ENCODE measurements at places on chromosomes 2 and 18.

- no peak for DNase-seq
Observed at GRCh38 chr2:25257931-25258846, 83.5 kb downstream of the DNMT3A start.

DNA sequence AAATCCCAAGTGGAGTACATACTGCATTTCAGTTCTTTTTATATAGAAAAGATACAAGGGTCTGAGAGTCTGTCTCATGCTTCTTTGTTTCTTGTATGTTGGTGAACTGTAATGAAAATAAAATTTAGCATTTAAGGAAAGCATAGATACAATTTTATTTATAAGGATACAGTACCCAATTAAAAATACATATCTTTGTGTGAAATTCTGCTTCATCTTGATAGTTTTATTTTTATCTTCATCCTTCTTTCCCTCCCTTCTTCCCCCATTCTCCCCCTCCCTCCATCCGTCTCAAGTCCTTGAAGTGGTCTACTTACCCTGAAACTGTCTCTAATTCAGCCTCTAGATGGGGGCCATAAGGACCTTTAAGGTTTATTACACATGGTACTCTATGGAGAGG lies 359.8 kb downstream of the CDH7 start:
- DNase-seq: no peak

DNA sequence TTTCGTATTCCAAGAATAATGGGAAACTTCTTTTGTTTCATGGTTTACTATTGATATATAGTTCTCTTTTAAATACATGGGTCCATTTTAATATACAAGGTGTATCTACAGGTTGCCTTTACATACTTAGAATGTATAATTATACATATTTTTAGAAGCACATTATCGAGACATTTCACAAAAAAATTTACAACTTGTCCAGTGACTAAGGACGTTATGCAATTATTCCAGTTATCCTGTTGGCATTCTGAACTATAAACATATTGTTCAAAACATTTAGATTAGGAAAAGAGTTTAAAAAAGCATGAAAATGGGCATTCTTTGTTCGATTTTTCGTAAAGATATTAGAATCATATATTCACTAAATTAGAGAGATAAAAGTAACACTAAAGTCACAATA lies 344.6 kb upstream of the TMEFF2 start:
- no peak for DNase-seq

GRCh38 chr18:36420826-36421225 lies 123.3 kb downstream of the FHOD3 start:
- peak; percentile 26 for DNase-seq

GRCh38 chr2:217611626-217612127 lies 391.1 kb downstream of the TNS1 start:
- no peak for DNase-seq

GRCh38 chr2:12819103-12819475 lies 102.4 kb downstream of the TRIB2 start:
- DNase-seq: peak; percentile 99

GRCh38 chr2:122236152-122236874 lies 480.9 kb downstream of the TSN start:
- peak; percentile 6 for DNase-seq

- DNase-seq: no peak
Observed at GRCh38 chr18:53937037-53937436, 287.4 kb downstream of the MBD2 start.

- no peak for DNase-seq
Observed at GRCh38 chr2:25655316-25655715, 18.1 kb downstream of the DTNB start.

- DNase-seq: no peak
Observed at GRCh38 chr18:80200932-80201672, 46.2 kb downstream of the PARD6G start.

GRCh38 chr2:75498907-75499306 lies 61.8 kb downstream of the EVA1A start:
- no peak for DNase-seq

- no peak for DNase-seq
Observed at GRCh38 chr18:1779587-1779986, 791.7 kb downstream of the METTL4 start.

DNA sequence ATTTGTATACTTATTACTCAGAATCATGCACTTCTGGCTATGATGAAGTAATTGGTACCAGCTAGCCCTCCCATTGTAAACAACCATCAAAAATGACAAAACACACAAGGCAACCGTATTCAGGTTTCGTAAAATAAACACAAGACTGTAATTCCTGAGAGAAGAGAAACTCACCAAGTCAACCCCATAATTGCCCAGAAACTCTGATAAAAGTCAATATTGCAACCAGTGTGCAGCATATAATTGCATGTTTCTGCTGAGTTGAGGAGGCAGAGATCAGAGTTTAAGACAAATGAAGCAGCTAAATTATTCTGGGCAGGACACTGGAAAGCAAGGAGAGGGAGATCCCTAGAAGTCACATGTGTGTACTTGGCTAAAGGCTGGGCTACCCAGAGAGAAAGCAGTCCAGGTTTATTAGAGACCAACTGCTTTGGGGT lies 90.3 kb downstream of the ROCK2 start:
- DNase-seq: no peak

- DNase-seq: no peak
Observed at GRCh38 chr18:48913775-48914174, 37.0 kb downstream of the SMAD7 start.

- DNase-seq: peak; percentile 8
Observed at GRCh38 chr2:2271469-2271941, 59.6 kb downstream of the MYT1L start.

GRCh38 chr18:905948-906415 lies 1.3 kb downstream of the ADCYAP1 start:
- no peak for DNase-seq

- peak; percentile 63 for DNase-seq
Observed at GRCh38 chr2:219029829-219030165, 11.5 kb downstream of the CFAP65 start.

DNA sequence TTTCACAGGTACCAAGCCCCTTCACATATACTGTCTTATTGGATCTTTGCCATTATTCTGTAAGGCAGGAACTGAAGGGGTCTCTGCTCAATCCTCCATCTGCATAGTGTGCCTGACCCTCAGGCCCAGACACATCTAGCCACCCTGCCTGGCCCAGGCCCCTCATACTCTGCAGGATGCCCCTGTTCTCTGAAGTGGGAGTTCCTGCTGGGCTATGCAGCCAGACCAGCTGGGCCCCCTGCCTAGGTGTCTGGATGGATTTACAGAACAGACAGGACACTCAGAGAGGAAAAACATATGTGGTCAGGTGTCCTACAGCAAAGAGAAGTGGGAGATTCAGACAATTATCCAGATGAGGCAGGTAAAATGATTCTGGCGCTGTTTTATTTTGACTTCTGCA lies 42.0 kb downstream of the SLC4A5 start:
- DNase-seq: no peak

DNA sequence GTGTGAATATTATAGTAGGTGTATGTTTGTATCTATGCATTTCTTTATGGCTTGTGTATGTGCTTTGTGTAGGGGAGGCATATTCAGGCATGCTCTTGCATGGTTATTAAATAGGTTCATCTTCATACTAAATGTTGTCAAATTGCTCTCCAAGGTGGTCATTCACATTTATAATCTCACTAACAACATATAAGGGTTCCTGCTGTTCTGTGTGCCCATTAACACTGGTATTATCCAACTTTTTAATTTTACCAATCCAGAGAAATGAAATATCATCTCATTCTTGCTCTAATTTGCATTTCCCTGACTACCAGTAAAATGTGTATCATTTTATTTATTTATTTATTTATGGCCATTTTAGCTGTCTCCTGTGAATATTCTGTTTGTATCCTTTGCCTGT lies 29.0 kb upstream of the RPL37A start:
- DNase-seq: no peak

DNA sequence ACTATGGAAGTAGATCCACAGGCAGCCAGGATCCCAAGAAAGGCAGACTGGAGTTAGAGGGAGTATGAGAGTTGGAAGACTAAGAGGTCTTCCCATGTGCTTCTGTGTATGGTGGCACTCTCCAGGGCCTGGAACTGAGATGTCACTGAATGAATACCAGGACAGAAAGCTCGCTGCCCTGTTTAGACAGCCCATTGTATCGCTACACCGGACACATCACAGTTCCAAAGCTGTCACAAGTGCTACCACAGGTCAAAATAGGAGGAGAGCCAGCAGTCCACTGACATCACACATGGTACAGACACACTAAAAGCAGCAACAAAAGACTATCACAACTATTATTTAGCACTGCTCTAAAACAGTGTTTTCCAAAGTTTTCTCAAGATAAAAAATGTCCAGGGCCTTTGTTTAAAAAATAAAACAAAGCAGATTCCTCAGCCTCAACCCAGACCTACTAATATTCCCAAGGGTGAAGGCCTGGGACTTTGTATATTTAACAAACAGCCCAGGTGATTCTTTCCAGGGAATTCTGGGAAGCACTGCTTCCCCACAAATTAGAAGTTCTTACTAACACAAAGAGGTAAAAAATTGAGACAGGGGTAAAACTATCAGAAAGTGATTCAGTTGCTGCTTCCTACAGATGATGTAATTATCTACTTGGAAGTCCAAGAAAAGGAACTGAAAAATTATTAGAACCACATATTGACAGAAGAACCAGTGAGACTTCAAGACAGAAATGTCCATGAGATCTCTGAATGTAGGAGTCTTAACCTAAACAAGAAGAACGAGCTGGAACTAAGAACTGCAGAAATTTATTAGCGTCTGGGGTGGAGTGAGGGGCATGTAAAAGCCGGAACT lies 116.0 kb downstream of the DTNB start:
- DNase-seq: no peak

DNA sequence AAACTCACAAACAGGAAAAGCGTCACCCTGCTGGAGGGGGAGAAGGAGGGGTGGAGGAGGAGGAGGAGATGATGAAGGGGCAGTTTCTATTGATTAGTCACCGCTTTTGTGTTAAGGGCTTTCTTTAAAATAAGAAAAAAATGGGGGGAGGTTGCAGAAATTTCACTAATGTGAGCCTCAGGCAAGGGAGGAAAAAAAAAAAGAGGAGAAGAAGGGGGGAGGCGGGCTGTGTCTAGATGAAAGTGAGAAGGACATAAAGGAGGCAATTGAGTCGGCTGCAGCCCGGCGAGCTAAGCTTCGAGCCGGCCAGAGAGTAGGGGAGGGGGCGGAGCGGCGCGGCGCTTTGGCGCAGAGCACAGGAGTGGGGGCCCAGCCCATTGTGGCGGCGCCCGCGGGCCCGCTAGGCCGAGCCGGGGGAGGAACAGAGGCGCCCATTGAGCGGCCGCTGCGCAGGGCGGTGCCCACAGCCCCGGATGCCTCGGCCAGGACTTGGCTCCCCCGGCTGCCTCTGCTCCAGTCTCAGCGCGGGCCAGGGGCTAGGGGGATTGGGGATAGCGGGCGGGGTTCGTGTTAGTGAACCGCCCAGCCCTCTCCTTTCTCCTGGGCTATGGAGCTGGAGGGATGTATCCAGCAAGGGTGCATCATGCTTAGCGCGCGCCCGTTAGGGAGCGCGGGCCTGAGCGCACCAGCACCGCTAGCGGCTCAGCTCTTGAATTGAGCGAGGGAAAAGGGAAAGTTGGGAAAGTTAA lies 7.9 kb downstream of the PAX3 start:
- peak; percentile 55 for DNase-seq

GRCh38 chr2:9750224-9751215 lies 92.8 kb upstream of the TAF1B start:
- no peak for DNase-seq

Data from fibroblast of upper back skin (primary cell).